ENCODE measurements at places on chromosomes 7 and 10.

- DNase-seq = no peak
These were observed 1.1 kb downstream of the EPHA1 start for GRCh38 chr7:143407287-143408251.

GRCh38 chr10:110220398-110220797 lies 13.0 kb downstream of the MXI1 start:
- DNase-seq = no peak

DNA sequence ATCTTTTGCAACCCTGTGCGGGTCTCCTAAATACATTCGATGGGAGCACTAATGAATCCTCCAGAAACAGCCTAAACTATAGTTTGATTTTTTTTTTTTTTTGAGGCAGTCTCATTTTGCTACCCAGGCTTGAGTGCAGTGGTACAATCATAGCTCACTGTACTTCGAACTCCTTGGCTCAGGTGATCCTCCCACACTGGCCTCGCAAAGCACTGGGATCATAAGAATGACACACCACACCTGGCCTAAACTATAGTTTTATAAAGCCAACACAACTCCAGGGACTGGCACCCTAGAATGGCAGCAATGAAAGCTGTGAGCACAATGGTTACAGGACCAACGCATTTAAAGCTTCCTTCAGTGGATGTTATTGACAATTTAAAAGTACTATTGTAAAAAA lies 14.5 kb upstream of the JMJD1C start:
- DNase-seq = no peak

DNA sequence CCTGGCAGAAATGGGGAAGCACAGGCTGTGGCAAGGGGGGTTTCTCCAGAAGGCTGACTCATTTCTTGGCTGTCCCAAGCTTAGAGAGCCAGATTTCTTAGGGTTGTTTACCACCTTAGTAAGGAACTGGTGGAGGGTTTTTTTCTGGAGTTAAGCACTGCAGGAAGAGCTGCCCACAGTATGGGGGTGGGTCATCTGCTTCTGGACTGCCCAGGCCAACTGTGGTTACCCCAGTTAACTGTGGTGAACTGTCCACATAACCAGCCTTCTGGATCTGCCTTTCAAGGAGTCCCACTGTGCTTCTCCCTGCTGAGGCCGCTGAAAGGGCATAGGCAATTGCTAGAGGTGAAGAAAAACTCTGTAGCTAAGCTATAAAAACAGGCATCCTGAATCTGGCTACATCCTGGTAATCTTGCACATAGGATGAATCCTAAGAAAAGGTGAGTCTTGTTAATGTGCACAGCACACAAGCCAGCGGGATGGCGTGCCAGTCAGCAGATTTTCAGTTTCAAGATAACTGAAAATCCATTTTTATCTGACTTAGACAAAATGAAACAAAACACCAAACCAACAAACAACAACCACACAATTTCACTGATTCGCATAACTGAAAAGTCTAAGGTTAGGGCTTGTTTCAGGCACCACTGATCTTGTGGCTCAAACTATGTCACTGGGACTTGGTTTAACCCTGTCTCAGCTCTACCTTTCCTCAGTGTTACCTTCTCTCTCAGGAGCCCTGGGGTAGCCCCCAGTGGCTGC lies 21.6 kb upstream of the TSPAN33 start:
- DNase-seq = no peak

- DNase-seq = no peak
These were observed 42.6 kb downstream of the FAM20C start for GRCh38 chr7:234708-235553.

- no peak for DNase-seq
These were observed 282.7 kb downstream of the POU6F2 start for GRCh38 chr7:39260279-39260844.

- no peak for DNase-seq
These were observed 192.1 kb upstream of the KLF14 start for GRCh38 chr7:130926001-130926691.
